ENCODE measurements at places on chromosomes 16 and 17.

DNA sequence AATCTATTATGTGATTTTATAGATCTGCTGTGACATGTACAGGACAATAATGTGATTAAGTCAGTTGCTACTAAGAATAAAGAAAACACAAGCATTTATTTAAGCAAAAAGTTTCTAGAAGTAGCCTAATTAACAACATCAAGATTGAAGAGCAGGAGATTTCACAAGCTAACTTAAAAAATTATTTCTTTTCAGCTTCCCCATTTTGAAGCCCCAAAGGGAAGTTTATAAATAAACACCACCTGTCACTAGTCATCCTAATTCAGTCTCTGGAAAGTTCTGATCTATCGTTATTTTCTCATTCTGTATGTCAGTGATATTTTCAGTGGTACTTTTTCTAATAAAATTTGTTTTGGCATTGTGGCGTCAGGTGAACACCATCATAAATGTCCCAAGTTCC is 8.3 kb downstream of the CAPNS2 start:
- DNase-seq, result no peak

DNA sequence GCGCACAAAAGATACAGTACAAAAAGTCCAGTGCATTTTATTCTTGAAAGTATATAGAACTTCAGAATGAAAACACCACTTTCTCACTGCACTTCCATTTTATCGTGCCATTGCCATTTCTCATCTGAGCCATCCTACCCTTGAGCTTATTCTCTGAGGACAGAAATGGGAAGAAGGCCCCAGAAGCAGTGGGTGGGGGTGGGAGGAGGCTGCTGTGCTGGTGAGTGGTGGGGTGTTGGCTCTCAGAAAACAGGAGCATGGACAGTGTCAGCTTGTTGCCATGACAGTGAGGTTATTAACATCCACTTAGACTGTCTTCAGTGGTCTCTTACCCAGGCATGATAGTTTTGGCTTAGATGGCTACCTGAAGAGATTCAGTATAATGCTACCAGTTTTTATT is 4.5 kb downstream of the ATMIN start:
- no peak for DNase-seq

- no peak for DNase-seq
Measured at GRCh38 chr17:80927791-80928216, 63.8 kb upstream of the CHMP6 start.

DNA sequence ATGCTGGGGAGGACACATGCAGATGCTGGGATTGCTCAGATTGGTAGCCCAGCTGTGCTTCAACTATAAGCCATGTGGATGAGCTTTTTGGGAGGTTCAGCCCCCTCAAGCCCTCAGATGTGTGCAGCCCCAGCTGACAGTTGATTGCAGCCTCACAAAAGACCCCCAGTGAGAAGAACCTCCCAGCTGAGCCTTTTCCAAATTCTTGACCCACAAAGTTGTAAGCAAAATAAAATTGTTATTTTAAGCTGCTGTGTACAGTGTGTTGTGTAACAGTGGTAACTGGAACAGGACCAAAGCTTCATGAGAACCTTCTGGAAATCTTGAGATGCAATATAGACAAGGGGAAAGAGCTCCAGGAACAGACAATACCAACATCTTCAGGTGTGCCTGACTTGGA is 156.8 kb upstream of the IRX3 start:
- no peak for DNase-seq

- DNase-seq, result no peak
Measured at GRCh38 chr17:82274134-82275020, 877 bp upstream of the CSNK1D start.

DNA sequence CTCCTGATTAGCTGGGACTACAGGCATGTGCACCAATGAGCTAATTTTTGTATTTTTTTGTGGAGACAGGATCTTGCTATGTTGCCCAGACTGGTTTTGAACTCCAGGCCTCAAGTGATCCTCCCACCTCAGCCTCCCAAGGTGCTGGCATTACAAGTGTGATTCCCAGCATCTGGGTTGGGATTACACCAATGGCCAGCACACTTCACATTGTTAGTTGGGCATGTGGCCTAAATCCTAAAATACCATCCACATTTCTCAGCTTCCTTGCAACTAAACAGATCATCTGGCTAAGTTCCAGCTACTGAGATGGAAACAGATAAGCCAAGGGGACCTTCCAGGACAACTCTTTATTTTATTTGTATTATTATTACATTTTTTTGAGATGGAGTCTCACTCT is 9.9 kb downstream of the RABEP2 start:
- no peak for DNase-seq

DNA sequence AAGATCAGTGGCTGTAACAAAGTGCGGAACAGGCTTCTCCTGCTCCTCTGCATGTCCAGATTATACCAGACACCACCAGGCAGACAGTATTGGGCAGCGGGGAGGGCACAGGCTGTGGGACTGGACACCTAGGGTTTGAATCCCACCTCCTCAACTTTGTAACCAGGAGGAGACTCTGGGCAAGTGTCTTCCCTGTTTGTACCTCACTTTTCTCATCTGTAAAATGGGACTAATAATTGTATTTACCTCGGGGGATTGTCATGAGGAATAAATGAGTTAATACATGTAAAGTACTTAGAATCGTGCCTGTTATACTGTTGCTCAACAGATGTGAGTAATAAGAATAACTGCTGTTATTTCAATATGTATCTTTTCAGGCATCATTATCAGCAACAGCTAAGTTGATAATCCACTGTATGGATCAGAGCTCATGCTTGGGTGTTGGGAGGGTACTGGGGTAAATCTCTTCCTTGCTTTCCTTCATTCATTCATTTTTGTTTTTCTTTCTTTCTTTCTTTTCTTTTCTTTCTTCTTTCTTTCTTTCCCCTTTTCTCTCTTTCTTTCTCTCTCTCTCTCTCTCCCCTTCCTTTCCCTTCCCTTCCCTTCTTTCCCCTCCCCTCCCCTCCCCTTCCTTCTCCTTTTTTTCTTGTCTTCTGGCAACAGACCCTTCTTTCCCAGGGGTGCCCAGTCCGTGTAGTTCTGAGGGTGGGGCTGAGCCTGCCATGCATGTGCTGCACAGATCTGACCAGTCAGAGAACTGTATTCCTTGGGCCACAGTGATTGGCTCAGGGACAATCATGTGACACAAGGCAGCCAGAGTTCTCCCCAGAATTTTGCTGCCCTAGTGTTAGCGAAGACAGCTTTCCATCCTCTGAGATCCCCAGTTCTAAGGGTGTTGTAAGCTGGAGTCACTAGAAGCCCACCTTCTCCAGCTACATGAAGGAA is 25.3 kb upstream of the BRD7 start:
- no peak for DNase-seq

- DNase-seq, result no peak
Measured at GRCh38 chr16:81821436-81822128, 42.5 kb downstream of the PLCG2 start.

GRCh38 chr17:47686664-47687327 is 7.2 kb upstream of the TBKBP1 start:
- no peak for DNase-seq

DNA sequence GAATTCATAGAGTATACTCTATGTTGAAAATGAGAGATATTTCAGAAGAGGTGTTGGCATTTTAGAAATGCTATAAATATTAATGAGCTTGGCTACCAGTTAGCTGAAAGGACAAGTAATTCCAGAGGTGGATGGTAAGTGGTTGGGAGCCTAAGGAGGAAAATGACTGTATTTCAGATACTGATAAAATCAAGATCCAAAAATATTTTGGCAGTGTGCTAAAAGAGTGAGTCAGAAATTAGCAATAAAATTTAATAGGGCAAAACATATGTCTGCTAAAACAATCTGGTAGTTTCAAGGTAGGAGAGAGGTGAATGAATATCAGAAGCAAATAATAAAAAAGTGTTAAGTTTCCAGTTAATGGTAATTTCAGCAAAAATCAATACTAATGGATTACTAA is 1287.9 kb downstream of the CDH8 start:
- DNase-seq, result no peak

Data from NCI-H1092 (cell line).